ENCODE measurements at places on chromosomes 7 and 10. TPM values are rescaled to one million over a fixed set of nuclear protein-coding genes. Genes with fewer than 3 reads are reported as not detected.

LIPF gene
- not detected for total RNA-seq

ARF5 gene
- 165 TPM for total RNA-seq

DNA sequence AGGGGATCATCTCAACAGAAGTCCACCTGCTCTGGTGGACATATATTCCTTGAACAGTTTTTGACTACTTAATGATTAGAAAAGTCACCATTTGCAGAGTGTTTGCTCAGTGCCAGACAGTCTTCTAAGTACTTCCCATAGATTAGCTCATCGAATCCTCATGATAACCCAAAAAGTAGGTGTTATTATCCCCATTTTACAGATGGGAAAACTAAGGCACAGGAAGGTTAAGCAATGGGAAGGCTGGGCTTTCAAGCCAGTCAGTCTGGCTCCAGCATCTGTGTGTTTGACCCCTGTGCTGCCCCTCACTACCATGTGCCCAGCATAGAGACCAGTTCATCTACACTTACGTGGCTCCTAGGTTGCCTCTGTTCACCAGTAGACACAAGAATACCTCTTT lies 15.9 kb downstream of the CDHR3 start:
- no peak for DNase-seq

- no peak for DNase-seq
Observed at GRCh38 chr10:103278862-103279298, 1.9 kb downstream of the INA start.

GRCh38 chr10:6300106-6300783 lies 97.5 kb downstream of the PFKFB3 start:
- no peak for DNase-seq

DNA sequence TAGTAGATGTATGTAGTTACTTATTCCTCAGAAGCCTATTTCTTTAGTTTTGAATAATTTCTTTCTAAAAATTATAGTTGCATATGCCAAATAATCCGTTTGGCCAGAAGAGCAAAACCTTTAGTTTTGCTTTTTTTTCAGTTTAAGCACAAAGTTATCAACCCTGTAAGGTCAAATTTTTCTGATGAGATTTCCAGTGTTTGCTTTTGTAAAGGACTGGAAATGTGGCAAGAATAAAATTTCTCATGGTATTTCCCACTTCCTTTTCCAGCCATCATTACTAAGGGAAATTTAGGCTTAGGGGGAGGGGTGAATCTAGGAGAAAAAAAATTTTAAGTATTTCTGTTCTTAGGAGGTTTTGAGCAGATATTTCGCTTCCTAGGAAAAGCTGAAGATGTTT lies 7.6 kb downstream of the CALD1 start:
- no peak for DNase-seq

GRCh38 chr7:28708033-28708951 lies 249.8 kb downstream of the TRIL start:
- no peak for DNase-seq

- DNase-seq = no peak
Observed at GRCh38 chr7:149501651-149502050, 4.0 kb upstream of the ZNF746 start.

DNA sequence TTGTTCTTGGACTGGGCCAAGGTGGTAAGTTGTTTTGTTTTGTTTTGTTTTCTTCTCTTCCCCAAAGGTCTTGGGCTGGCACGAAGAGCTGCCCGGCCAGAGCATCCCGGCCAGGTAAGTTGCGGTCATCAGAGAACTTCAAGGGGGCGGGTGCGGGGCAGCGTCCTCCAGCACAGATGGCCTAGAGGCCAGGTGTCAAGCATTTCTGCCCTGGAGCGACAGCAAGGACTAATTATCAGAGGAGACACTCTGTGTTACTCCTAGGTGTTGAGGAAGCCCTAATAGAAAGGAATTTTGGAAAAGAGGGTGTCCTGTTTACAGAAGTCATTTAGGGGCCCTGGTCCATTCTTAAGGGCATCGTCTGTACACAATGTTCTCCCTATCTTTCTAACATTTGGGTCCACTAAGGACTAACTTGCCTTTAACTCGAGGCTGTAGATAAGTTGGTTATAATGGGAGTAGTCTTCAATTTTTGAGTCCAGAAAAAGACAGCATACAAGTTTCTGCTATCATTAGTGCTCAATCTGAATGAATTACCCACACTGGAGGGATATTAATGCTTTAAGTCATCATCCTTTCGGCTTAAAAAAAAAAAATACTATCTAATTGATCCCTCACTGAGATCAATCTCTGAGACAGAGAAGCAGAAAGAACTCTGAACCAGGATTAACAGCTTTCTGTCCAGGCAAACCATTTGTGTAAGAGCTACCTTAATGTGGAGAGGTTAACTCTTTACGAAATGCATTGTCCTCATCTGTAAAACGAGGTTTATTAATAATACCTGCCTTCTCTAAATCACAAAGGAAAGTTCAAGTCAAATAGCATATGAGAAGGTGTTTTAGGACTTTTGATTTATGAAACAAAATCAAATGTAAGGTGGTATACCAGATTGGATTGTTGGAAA lies 1.5 kb downstream of the ITGB8 start:
- DNase-seq = no peak

- DNase-seq = no peak
Observed at GRCh38 chr10:68099736-68100135, 9.6 kb upstream of the MYPN start.

DNA sequence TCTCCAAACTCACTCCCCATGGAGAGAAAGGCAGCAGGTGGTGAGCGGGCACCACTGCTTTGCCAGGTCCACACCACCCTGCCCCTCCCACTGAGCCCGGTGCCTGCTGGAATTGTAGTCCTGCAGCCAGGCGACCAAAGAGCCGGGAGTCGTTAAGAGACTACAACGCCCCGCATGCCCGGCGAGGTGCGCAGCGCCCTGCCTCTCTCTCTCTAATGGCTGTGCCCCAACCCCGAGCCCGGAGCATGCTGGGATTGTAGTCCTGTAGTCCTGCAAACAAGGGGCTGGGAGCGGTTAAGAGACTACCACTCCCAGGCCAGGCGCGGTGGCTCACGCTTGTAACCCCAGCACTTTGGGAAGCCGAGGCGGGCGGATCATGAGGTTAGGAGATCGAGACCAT lies 8.1 kb upstream of the ZNF727 start:
- DNase-seq = no peak

DNA sequence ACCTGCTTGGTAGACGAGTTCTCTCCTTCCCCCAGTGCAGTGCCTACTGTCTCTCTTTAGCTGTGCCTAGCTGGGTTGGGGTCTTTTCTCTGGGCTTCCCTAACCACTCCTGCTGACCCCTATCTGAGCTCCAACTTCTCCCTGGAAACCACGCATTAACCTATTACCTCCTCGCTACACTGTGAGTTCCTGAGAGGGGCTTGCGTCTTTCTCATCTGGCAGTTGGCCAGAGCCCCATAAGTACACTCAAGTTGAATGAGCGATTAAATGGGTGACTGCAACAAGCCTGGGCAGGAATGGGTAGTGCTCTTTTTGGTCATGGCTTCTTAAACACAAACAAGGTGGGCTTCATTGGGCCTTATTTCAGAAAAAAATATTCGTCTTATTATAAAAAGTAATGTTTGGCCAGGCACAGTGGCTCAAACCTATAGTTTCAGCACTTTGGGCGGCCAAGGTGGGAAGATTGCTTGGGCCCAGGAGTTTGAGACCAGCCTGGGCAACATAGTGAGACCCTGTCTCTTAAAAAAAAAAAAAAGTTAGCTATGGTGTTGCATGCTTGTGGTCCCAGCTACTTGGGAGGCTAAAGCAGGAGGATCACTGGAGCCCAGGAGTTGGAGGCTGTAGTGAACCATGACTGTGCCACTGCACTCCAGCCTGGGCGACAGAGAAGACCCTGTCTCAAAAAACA lies 41.4 kb downstream of the SYPL1 start:
- no peak for DNase-seq

DNA sequence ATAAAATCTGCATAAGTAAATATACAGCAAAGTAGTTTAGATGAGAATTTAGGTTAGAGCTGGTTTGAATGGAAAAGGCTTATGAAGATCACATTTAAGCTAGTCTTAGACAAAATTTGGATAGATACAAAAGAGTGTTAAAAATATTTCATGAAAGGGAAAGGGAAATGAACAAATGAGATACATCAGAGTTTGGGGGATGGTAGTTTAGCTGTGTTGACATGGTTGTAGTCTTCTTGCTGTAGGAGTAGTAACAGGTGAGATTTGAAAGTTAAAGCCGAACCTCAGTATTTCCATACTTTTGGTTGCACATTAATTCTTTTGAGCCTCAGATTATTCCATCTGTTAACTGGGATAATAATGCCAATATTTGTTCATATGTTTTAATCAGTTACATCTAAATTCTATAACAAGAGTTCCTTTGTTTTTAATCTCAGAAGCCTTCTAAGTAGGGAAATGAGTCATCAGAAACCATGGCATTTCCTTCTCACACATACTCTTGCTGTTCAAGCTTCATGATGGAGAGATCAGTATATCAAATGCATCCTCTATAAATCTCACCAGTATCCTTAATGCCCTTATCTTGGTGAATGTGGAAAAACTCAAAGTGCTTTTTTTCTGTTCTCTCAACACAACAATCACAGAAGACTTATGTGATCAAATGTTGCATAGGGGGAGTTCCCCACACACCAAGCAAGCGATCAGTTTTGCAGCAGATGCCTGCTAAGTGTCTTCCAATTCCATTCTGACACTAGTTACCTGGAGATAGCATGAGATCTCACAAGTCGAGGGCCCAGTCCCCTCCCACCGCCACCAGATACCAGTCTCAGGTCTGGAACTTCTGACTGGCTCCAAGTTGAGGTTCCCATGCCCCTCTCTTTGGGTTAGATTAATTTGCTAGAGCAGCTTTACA lies 84.7 kb downstream of the MAPK8 start:
- DNase-seq = no peak

DNA sequence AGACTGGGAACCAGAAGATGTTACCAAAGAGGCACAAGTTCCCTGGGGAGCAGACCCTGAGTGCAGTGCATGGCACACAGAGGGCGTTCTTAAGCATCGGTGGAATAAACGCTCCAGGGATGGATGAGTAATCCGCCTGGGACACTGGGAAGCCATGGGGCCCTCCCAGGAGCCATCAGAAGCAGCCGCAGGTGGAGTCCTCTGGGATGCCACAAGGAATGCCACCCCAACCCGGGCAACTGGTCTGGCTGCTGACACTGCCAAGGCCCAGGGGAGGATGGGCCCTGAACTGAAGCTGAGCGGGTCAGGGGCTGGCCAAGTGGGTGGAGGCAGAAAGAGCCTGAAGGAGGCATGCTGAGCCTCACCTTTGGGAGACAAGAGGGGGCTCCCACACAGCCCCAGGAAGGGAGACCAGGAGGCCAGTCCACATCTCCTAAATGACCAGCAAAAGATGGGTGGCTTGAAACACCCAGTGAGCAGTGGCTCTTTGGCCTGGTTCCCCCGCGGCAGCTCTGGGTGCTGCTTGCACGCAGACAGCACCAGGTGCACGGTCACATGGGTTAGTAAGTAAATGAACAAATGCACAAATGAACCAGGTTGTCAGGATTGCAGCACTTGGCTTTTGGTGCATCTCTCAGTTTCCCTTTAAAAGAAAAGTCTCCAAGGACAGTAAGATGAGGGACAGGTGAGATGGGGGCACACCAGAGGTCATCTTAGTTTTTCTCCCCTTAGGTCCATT lies 141.3 kb upstream of the ZMIZ1 start:
- DNase-seq = no peak

- no peak for DNase-seq
Observed at GRCh38 chr10:133013463-133013862, 71.1 kb upstream of the CFAP46 start.

GRCh38 chr7:97499204-97499603 lies 232.7 kb upstream of the TAC1 start:
- DNase-seq = no peak

- no peak for DNase-seq
Observed at GRCh38 chr7:24668927-24669635, 88.2 kb downstream of the GSDME start.

DNA sequence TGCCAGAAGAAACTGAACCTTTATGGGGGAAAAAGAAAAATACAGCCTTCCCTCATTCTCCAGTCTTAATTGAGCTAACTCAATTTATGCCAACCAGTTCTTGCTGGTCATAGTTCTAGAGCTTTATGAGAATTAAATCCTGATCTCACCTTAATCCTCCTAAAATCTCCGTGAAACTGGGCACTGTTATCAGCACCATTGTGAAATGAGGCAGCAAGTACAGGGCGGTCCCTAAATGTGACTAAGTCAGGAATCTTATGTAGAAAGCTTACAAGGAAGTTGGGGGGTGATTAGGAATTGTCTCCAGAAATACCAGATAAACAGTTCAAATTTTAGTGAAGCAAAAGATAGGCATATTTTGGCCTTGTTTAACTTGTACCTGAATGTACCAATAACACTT lies 10.7 kb upstream of the INSYN2A start:
- no peak for DNase-seq

- DNase-seq = no peak
Observed at GRCh38 chr10:102397222-102398171, 2.0 kb downstream of the NFKB2 start.

- no peak for DNase-seq
Observed at GRCh38 chr10:28761084-28761846, 83.9 kb downstream of the BAMBI start.
